ENCODE measurements at places on chromosomes 6 and 20.

DNA sequence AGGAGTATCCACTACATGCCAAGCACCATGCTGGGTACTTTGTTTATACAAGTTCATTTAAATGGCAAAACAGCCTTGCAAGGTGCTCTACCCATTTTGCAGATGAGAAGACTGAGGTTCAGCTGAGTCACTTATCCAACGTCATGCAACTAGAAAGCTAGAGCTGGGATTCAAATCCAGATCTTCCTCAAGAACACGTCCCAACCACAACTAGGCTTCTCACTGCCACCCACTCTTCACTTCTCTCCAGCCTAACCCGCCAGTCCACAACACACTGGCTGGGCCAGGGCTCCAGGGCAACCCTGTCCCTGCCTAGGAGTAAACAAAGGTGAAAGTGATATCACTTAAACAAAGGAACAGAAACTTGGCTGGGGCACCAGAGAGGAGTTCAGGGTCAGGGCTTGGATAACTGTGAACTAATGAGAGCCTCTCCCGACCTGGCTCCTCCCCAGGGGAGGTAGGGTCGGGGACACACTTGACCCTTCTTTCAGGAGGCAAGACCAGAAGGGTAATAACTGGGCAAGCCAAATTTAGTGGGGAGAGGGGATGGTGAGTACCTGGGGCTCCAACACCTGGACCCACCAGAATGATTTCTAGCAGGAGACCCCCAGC, 7.9 kb downstream of the SDC4 start:
- no peak for DNase-seq

DNA sequence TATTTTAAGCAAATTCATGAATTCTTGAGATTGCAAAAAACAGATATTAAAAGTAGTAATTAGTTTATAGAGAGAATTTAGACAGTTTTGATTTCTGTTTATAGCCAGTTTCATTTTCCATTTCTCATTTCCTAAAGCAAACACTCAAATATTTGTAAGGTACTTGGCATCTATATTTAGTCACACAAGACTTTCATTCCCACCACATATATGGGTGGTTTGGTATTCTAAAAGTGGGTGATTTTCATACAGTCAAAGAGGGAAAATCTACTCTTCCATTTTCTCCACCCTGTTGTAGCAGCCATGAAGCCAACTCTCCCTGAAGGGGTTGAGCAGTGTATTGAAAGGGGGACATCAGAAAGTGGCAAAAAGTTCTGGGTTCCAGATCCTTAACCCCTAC, 181.1 kb upstream of the SUPT3H start:
- no peak for DNase-seq

- DNase-seq = no peak
These were observed 79.8 kb downstream of the PRDM1 start for GRCh38 chr6:106165885-106166485.

DNA sequence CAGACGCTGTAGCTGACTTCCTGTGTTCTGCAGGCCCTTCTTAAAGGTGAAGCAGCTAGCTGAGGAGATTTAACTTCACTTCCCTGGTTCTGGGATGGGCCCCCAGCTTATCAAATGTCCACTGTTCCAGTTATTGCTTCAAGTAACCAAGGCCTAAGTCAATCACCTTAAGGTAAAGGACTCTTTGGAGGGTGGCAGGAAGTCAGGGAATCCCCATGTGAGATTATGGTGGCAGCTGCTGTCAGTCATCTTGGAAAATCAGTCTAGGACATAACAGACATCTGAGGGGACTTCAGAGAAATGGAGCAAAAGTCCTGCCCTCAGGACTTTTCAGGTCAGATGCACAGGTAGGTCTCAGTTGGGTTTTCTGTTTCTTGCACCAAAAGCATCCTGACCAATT, 3.8 kb downstream of the ELOVL5 start:
- no peak for DNase-seq

DNA sequence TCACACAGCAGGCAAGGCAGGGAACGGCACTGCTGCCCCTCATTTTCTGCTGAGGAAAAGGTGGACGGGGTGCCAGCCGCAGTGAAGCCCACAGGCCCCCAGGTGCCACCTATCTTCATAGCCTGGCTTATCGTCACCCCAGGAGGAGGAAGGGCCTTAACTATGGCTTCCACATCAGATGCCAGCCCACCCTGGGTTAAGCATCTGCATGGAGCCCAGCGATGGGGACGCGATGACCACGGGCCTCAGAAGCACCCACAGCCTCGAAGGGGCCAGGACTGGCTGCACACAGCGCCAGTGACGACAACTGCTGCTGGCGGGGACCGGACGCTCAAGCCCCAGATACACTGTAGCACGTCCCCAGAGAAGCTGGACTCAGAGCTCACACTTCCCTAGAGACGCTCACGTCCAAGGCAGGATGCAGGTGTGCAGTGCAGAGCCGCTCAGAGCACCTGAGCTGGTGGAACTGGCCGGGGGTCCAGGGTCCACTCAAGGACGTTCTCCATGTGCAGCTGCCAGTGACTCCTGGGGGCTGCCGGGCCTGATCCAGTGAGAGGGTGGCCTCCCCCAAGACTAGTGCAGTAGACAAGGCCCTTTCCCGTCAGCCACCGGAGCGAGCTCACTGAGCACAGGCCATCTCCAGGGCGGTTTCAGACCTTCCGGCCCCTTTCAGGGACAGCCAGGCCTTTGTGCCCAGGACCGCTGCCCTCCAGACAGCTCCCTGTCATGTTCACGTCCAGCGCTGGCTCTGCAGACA, 83.0 kb downstream of the YTHDF1 start:
- no peak for DNase-seq

GRCh38 chr6:128039543-128039942, 138.7 kb upstream of the THEMIS start:
- DNase-seq = no peak

DNA sequence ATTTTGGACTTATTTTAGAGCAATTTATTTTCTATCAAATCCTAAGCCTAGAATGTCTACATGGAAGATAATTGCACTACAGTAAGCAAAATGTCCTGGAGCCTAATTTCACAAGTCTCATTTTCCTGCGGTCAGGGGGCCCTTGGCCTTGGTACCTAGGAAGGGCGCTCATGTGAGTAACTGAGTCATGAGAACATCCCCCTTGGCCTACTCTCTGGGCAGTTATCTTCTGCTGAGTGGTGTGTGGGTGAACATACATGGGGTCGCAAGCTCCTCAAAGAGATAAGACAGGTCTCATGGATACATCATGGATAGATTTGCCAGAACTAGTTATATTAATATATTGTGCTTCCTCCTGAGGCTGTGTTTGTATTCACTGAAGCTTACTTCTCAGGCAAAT, 211.2 kb upstream of the MARCKS start:
- DNase-seq = no peak

DNA sequence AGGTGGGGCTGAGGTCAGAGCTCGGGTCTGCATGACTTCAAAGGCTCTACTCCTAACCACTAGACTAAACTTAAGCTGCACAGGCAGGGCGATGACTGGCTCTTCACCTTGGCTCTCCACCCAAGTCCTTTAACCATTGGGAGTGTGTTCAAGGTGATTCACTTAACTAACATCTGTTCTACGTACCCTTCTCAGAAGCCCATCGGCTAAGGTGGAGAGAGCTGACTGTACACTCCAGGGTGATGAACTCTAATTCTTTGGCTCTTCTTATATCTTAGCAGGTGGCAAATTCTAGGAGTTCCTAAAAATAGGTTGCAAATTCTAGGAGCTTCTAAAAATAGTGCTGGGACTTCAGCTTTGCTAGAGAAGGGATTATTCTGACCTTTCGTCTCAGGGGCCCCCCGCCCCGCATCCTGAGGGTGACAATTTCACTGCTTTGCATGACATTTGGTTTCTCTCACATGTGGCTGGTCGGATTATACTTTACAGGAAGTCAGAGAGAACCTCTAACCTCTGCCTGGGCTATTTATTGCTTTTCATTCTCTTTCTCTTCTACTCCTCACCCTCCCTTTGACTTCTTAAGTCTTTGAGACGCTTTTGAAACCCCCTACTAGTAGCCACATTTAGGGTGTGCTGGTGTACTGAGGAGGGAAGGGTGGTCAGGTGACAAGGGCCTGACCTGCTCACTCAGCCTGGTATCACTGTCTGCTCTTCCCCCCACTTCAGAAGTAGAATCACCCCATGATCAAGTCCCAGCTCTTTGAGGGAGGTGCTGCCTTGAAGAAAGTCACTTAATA, 55.5 kb downstream of the PRDM1 start:
- no peak for DNase-seq

All from H54 (cell line).